ENCODE measurements at places on chromosomes 6 and 20.
A peak's percentile ranks its signal among the peaks of the same experiment; 100 is the strongest.

DNA sequence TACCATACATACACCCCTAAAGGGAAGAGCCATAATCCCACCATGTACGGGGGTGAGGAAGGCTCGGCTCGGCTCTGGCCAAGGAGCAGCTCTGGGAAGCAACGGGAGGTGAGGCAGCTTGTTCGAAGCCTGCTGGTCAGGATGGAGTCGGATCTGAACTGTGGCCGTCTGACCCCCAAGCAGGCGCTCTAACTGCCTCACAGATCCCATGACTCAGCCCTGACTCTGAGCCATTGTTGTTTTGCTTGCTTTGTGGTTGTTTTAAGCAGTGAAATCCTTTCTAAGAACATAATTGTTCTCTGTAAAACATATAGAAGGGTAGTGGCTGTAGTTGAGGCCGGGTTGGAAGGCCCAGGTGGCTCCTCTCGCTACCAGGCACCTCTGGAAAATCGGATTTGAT is 10.9 kb downstream of the C6orf132 start:
- ATAC-seq: no peak

GRCh38 chr6:113451049-113451448 is 406.1 kb upstream of the MARCKS start:
- no peak for ATAC-seq

- peak; percentile 54 for ATAC-seq
These were observed 49.2 kb downstream of the GMDS start for GRCh38 chr6:2196079-2196679.

DNA sequence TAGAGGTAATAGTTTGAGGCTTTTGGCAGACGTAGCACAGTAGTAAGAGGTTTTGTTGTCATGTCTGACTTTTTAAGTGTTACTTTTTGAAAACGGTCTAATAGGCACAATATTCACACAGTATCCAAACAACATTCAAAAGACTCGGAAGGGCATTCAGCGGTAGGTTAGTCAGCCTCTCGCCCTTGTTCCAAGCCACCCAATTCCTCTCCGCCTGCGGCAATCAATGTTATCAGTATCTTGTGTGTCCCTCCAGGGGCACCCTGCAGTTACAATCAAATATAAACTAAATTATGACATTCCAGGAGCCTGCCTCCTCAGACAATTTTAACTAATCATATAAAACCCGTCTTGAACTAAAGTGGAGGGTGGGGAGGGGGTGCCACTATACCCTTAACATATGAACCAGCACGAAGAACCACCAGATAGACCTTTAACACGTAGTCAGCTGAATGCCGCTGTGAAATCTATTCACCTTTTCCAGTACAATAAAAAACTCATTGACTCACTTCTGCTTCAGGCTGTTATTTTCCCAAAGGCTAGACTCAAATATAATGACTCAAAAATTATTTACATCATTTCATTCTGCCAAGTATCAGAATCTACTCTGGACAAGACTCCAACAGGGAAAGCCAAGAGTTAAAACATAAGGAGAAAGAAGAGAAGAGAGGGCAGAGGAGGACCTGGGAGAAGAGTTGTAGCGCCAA is 1.6 kb downstream of the TENT5A start:
- ATAC-seq: no peak

DNA sequence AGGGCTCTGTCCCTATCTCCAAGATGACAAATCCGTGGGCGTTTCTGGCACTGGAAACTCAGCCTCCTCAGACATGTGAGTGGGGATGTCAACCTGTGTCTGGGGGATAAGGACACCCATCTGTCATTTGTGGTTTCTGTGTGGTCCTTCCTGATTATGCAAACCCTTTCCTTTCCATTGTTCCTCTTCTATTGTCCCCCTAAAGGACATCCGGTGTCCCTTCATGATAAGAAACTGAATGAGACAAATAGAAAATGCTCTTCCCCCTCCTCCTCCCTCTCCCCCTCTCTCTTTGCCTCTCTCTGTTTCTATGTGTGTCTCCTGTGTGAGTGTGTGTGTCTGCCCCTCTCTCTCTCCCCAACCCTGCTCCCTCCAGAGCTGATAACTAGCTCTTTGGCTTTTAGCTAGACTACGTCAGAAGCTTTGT is 11.5 kb upstream of the GLP1R start:
- ATAC-seq: no peak

GRCh38 chr6:11224252-11224965 is 8.1 kb downstream of the NEDD9 start:
- ATAC-seq: peak; percentile 94

Measured in activated T-helper 17 cell treated with anti-CD3 and anti-CD28 coated beads, Interleukin-2, amount 50 U/mL, for 72 hours (primary cell).